ENCODE measurements at places on chromosomes 6 and 20.

DNA sequence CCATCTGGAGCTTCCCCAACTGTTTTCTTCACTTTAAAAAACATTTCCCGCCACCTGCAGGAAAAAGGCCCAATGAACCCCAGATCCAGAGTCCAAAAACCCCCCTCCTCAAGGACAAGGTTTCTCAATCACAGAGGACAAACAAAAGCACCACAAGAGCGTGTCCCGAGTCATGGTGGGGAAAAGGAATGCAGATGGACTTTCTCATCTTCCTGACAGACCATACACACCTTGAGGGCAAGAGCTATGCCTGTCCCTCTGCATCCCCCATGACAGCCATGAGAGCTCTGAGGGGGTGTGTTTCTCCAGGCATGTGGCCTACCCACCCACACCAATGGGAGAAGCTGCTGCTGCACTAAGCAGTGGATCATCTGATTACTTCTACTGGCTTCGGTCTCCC lies 9.0 kb downstream of the PEX6 start:
- no peak for DNase-seq

GRCh38 chr20:3383878-3384495 lies 23.5 kb downstream of the DNAAF9 start:
- no peak for DNase-seq

GRCh38 chr6:106488494-106489370 lies 128.2 kb downstream of the CRYBG1 start:
- no peak for DNase-seq

- DNase-seq = no peak
These were observed 34.1 kb upstream of the EZR start for GRCh38 chr6:158853072-158853879.

All from vagina (tissue), 2 donors.